Activated CD8-positive, alpha-beta T cell treated with anti-CD3 and anti-CD28 coated beads for 36 hours (primary cell): ENCODE measurements at places on chromosomes 3 and 15. TPM values are rescaled to one million over a fixed set of nuclear protein-coding genes. Genes with fewer than 3 reads are reported as not detected.

GRCh38 chr3:61226166-61226686, 25.0 kb downstream of the FHIT start:
- no peak for DNase-seq

The IQCF5 gene
- not detected for total RNA-seq

DNA sequence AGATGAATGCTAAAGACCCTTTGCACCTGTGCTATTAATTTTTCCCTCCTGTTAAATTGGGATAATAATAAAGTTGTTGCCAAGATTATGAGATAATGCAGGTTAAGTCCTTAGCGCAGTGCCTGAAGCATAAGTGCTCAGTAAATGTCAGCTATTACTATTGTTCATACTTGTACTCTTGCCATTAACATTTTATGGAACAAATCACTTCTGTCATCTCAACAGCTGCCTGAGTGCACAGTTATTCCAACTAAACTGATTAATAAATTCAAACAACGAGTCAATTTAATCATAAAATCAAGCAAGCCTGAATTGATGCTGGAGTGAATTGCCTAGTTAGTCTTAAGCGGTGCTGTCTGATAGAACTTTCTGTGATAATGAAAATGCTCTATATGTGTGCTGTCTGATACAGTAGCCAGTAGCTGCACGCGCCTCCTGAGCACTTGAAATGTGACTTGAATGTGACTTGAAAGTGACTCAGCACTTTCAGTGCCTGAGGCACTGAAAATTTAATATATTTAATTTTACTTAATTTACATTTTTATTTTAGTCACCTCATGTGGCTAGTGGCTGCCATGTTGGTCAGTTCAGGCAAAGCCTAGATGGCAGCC, 198.7 kb upstream of the PFN2 start:
- DNase-seq = no peak

The TPRG1 gene
- 2.5 TPM for total RNA-seq

- no peak for DNase-seq
Measured at GRCh38 chr15:20646529-20647142, 105.0 kb upstream of the GOLGA6L6 start.

DNA sequence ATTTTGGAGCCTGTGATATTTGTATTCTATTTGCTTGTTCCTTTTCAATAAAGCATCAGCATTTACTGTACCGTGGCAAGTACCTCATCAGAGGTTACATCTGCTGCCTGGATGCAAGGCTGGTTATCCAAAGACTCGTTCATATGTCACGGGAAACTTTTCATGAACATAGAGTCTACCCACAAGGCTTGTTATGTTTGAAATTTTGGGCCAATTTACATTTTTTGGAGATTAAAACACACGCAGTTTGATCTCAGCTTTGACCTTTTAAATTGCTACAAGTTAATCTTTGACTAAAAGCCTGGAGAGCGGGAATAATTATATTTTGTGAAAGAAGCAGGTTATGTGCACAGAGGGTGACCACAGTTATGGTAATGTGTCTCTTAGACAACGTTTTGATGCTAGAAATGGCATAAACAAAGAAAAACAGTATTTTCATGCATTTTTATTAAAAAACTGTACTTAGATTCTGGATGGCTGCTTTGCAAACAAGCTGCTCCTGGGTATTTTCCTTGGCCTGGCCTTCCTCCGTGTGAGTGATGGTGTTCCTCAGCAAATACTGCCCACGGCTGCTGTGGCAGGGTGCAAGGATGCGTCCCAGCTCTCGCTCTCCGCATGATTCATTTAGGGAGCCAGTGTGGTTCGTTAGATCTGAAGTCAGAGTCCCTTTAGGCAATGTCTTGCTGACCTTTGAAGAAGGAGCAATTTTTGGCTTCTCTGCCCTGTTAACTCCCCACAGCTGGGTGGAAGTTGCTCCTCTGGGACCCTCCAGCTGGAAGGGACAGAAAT, 27.1 kb downstream of the CHST2 start:
- no peak for DNase-seq

- DNase-seq = no peak
Measured at GRCh38 chr3:99319450-99319849, 318.9 kb upstream of the COL8A1 start.

GRCh38 chr3:107981471-107982111, 109.2 kb downstream of the CD47 start:
- DNase-seq = no peak

GRCh38 chr15:27094235-27094634, 123.3 kb downstream of the GABRG3 start:
- DNase-seq = no peak

The AMIGO3 gene
- not detected for total RNA-seq

- DNase-seq = no peak
Measured at GRCh38 chr15:59373215-59373614, 544 bp upstream of the MYO1E start.

- no peak for DNase-seq
Measured at GRCh38 chr15:85037641-85038040, 56.0 kb downstream of the PDE8A start.

The ITPKA gene
- 6.1 TPM for total RNA-seq

DNA sequence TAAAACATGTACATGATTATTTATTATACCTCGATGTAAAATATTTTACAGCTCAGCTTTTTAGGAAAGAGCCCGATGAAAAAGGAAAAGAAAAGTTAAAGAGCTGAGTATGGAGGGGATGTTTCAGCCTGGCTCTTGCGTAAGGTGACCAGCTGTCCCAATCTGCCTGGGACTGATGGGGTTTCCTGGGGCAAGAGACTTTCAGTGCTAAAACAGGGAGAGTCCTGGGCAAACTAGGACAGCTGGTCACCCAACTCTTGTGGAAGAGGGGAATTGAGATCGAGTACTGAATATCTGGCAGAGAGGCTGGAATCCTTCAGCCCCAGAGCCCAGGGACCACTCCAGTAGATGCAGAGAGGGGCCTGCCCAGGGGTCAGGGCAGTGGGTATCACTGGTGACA, 21.0 kb downstream of the DUOX2 start:
- DNase-seq = no peak

- no peak for DNase-seq
Measured at GRCh38 chr3:152352554-152352953, 83.8 kb downstream of the MBNL1 start.

DNA sequence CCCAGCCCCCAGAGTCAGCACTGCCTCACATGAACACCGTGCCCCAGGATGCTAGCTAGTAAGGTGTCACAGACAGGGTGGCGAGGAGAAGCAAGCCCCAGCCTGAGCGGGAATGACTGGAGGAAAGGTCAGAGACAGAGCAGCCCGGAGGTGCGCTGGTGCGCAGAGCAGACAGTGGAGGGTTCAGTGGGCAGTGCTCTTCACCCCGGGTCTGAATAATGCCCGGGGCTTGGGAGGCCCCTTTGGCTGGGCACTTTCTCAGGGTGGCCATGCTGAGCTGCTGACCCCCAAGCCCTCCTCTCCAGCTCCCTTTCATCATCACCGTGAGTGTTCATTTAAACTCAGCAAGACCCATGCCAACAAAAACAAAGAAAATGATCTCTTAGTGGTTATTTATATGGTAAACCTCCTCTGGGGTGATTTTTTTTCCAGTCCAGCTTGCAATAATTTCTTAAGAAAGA, 110.8 kb downstream of the VGLL4 start:
- no peak for DNase-seq

DNA sequence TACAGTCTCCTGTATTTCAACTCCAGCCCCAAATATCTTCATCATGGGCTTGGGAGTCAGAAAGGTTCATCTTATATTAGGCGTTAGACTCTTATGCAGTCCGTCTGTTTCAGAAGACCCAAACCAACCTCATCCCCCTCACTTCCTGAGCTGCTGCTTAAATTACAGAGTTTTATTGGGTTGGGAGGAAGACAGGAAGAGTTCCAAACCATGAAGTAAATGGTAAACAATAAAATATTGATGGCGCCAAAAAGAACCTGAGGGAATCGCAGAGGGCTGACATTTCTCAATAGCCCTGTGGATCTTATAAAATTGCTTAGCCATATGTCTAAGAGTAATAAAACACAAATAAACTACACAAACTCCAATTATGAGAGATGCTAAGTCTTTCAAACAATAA, 116.9 kb upstream of the C3orf80 start:
- DNase-seq = no peak

DNA sequence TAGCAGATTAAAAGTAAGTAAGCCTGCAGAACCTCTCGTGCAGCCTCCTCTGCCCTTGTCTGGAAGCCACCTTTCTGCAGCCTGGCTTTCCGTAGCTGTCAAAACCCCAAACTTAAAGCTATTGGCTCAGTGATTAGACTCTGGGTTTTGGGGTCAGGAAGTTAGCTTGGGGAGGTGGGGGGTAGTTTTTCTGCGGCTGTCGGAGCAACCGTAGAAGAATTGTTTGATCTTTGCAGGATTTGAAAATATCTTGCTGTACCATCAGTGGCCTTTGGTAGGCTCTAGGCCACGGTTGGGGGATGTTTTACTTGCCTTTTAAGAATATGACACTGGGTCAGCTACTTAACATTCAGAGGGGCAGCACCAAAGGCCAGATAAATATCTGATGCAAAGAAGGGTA, 88.4 kb upstream of the RASGRP1 start:
- DNase-seq = peak; percentile 89

GRCh38 chr3:141367038-141367730, 1.1 kb upstream of the ZBTB38 start:
- no peak for DNase-seq

DNA sequence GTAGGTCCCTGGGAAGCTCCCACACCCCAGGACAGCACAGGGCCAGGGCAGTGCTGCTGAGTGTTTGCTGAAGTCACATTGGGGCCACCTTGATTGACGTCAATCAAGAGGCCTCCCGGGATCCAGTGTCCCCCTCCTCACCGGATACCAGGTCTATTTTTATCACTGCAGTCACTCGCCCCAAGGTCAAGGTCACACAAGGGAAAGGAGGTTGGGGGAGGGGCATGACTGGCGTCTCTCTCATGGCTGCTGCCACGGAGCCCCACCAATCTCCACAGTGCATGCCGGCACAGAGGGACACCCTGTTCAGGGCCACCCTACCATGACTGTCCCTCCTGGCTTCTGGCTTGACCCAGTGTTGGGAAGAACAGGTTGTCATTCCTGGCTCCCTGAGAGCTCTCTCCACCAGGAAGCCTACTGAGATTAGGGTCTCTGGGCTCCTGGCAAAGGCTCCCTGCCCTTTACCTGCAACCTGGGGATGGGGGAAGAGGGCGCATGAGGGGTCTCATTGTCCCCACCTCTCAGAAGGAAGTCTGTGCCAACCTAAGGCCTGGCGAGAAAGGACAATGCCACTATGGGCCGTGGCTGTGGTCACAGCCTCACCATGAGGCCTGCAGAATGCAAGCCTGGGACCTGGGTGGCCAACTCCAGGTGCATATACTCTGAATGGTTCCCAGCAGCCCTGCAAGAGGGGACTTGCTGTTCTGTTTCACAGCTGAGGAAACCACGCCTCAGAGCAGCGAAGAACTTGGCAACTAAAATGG, 1.5 kb downstream of the MYL3 start:
- peak; percentile 1 for DNase-seq

GRCh38 chr15:79689030-79689429, 207.8 kb downstream of the MTHFS start:
- no peak for DNase-seq

- DNase-seq = no peak
Measured at GRCh38 chr3:22951910-22952309, 251.2 kb upstream of the UBE2E2 start.

DNA sequence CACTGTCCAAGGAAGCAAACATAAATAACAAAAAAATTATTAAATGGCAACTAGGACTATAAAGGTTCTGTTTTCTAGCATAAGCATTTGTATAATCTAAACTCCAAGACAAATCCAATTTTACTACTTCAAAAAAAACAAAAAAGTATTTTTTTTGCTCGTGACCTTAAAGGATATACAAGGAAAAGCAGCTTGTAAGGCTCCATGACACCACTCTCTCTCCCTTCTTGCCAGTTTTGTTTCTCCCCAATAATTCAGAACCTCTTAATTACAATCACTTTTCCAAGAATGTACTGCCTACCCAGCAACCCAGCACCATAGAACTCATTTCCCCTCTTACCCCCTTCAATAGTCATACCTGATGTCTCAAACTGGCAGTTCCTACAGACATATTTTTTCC, 496.2 kb downstream of the GRM7 start:
- DNase-seq = no peak

DNA sequence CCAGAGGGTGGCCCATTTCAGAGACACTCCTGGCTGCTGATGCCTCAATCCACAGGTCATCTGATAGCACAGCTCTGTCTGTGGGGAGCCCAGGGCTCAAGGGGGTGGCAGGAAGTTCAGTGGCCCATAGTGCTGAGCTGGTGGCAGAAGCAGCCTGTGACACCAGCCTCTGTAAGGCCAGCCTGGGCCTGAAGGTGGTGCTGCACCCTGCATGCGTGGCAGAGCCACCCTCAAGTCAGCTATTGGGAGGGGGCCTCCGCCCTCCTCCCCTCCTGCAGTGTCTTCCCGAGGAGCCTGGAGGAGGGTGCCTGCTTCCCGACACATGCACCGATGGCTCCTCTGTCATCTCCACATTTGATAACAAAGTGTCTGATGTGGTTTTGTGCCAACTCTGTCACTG, 3.0 kb downstream of the PLA1A start:
- DNase-seq = peak; percentile 53

DNA sequence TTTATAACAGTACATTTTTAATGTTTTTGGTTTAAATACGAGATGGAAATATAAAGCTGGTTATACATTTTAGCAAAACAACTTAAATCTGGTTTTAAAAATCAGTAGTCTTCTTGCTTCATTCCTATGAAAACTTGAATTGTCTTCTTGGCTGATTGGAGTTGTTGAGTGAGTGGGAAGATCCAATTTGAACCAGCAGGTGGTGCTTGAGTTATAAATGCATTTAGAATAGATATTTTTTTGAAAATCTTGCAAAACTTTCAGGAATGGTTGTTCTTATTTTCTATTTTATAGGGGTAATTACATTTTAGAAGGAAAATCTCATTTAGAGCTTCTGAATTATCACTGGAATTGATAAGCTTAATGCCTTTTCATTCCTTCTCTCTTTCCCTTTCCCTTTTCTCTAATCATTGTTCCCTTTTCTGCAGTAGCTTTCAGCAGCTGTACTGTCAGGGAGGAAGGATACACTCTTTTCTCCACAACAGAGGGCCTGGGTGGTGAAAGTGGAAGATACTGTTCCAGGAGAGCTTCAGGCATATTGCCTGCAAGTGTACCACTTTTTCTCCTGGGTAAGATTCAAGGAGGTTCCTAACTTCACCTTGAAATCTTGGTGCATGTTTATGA, 335.6 kb downstream of the NLGN1 start:
- no peak for DNase-seq

- no peak for DNase-seq
Measured at GRCh38 chr3:136606990-136607389, 145.2 kb downstream of the STAG1 start.

- no peak for DNase-seq
Measured at GRCh38 chr3:69698728-69699127, 40.5 kb upstream of the MITF start.

GRCh38 chr15:62063825-62064635, 2.7 kb upstream of the C2CD4A start:
- no peak for DNase-seq

DNA sequence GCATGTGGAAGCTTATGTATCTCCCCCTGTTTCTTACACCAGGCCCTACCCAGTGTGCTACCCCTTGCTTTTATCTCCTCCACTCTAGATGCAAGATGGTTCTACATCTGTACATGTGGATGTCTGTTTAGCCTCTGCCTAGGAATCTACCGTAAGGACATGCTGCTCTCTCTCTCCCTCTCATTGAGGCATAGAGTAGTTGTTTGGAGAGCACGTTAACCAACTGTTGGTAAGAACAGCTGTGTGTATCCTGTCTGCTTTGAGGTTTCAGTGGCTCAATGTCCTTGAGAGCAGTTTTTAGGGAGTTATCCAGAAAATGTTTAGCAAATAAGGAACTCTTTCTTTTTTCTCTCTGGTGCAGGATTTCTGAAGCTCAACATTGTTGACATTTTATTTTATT, 152.8 kb downstream of the DNAJB8 start:
- no peak for DNase-seq

GRCh38 chr15:89797678-89798201, 16.9 kb downstream of the ANPEP start:
- no peak for DNase-seq

The ITIH1 gene
- not detected for total RNA-seq
